Gastrocnemius medialis (tissue), 4 donors: ENCODE measurements at places on chromosomes 3 and 15. TPM values are rescaled to one million over a fixed set of nuclear protein-coding genes. Genes with fewer than 3 reads are reported as not detected.

The KY gene
- total RNA-seq, result 2.1 TPM

The FSIP1 gene
- total RNA-seq, result not detected

The TMEM108 gene
- total RNA-seq, result 1.5 TPM

The GATM gene
- 18.0 TPM for total RNA-seq

The MASP1 gene
- total RNA-seq, result 7.3 TPM

The ALDH1A2 gene
- 5.3 TPM for total RNA-seq

The CAMP gene
- not detected for total RNA-seq

The MOBP gene
- not detected for total RNA-seq

The STXBP5L gene
- total RNA-seq, result not detected

The AMOTL2 gene
- 17.9 TPM for total RNA-seq

The ZNF80 gene
- total RNA-seq, result not detected

The MYO5C gene
- total RNA-seq, result 1.2 TPM

The CPNE4 gene
- total RNA-seq, result not detected

The FAH gene
- 16.7 TPM for total RNA-seq

The ATP13A4 gene
- total RNA-seq, result 0.56 TPM

The PDCD10 gene
- 32.6 TPM for total RNA-seq

The IL17RB gene
- total RNA-seq, result 1.0 TPM

The ZNF385D gene
- 0.41 TPM for total RNA-seq

The NMNAT3 gene
- 9.5 TPM for total RNA-seq

The LMLN gene
- 2.7 TPM for total RNA-seq

The NBEAL2 gene
- 4.1 TPM for total RNA-seq

- no peak for DNase-seq
Measured at GRCh38 chr15:88077296-88078020, 179.1 kb downstream of the NTRK3 start.

GRCh38 chr15:96948981-96949380 is 618.5 kb downstream of the NR2F2 start:
- no peak for DNase-seq

- DNase-seq, result no peak
Measured at GRCh38 chr3:177904621-177905020, 631.6 kb upstream of the KCNMB2 start.

DNA sequence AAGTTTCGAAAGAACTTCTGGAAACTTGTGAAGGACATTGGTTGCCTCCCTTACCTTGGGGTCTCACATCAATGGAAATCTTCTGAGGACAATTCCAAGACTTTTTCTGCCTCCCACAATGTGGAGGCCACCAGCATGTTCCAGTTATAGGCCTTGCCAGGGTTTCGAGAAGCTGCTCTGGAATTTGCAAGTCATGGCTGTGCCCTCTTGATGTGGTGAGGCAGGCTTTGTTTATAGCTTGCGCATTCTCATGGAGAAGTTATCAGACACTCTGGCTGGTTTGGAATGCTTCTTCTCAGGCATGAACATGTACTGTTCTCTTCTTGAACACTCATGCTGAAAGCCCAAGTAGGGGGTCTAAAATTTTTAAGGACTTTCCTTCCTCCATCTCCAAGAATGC is 4.1 kb downstream of the CXCR6 start:
- DNase-seq, result no peak

DNA sequence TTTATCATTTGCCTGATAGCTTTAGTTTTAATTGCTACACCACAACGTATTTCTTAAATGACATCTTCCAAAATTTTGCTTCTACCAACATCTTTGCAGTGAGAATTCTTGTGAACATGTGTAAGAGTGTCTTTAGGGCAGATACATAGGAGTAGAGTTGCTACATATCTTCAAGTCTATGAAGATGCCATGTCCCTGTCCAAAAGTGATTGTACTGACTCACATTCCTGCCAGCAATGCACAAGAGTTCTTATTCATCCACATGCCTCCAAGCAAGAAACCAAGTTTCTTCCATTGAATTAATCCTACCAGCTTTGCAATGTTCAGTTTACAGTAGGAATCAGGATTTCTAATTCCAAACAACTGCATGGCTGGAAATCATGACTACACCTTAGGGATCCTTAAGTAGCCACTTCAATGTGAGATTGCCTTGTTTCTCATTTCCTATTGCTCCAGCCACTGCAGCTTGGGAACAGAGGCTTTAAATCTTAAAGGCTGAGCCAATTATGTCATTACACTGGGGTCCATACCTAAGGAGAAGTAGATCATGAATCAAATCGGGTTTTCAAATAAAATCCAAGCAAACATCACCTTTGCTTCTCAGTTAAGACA is 44.5 kb downstream of the BCL2L10 start:
- DNase-seq, result no peak

- DNase-seq, result no peak
Measured at GRCh38 chr3:53286727-53287126, 30.9 kb upstream of the TKT start.

GRCh38 chr3:114290911-114291901 is 2.6 kb upstream of the TIGIT start:
- DNase-seq, result peak; percentile 27

- no peak for DNase-seq
Measured at GRCh38 chr3:194505791-194506415, 19.1 kb upstream of the ATP13A3 start.

- no peak for DNase-seq
Measured at GRCh38 chr15:88378188-88378637, 89.0 kb downstream of the MRPL46 start.

- DNase-seq, result no peak
Measured at GRCh38 chr3:40129981-40130380, 179.5 kb upstream of the EIF1B start.

- DNase-seq, result no peak
Measured at GRCh38 chr3:29754346-29754745, 473.5 kb downstream of the RBMS3 start.

DNA sequence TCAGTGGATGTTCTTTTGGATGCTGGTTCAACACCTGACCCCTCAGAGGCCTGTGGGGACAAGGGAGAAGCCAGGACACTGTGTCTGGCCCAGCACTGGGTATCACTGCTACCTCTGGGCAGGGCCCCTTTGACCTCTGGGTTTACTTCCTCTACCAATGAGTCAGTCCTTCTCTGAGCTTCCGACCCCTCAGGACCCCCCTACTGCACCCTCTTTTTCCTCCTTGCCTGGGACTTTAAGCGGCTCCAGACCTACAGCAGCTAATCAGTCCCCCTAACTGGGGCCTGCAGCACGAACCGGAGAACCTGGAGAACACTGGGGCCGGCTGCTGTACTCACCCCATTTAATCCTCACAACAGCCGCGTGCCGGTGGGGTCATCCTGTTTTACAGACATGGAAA is 3.8 kb downstream of the CHST14 start:
- no peak for DNase-seq

GRCh38 chr3:30476368-30477084 is 129.9 kb upstream of the TGFBR2 start:
- no peak for DNase-seq

DNA sequence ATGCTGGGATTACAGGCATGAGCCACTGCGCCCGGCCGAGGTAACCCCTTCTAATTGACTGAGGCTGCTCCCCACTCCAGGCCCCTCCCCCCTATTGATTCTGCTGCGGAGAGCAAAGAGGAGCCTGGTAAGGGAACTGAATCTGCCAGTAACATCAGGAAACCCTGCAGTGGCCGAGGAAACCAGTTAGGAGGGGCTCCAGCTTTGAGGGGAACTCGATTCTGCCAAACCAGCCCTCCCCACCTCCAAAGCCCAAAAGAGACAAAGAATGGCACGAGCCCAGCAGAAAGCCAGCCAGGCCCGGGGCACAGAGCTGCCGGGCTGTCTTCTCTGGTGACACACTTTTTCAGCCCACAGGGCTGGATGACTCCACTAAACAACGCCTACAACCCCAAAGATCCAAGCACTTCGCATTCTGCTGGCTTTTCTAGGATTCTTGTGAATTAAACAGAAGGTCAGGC is 15.0 kb upstream of the ACAD9 start:
- no peak for DNase-seq

GRCh38 chr3:139937674-139938279 is 2.8 kb downstream of the CLSTN2 start:
- no peak for DNase-seq

DNA sequence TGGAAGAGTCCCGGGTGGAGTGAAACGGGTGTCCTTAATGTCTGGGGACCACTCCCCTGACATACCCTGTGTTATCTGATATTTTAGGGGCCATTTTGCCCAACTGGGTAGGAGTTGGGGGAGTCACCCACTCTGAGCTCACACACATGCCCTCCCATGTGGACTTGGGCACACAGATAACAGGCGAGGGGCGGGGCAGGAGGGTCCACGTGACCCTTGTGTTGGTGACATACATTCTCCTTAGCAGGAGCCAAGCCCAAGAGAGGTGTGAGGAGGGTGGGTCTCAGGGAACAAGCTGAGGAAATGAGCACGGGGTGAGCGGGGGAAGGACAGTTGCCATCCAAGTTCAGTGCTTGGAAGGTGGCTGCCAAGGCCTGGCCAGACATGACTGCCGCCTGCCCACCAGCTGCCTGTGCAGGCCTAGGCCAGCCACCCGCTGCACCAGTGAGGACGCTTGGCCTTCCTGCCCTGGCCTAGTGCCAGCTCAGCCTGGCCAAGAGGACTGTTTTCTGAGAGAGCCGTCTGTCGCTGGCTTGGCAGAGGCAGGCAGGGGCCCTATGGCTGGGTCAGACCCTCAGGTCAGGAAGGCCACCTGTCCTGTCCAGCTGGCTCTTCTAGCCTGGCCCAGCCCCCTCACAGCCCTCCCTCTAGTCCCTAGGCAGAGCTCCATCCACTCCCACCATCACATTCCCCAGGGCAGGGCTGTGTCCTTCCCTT is 31.3 kb upstream of the TMEM115 start:
- DNase-seq, result peak; percentile 31

- no peak for DNase-seq
Measured at GRCh38 chr3:141335531-141336061, 32.7 kb upstream of the ZBTB38 start.

GRCh38 chr3:45567730-45568172 is 26.8 kb upstream of the LIMD1 start:
- DNase-seq, result peak; percentile 12

- peak; percentile 46 for DNase-seq
Measured at GRCh38 chr3:23203708-23204330, 692 bp downstream of the UBE2E2 start.

- no peak for DNase-seq
Measured at GRCh38 chr3:192332386-192333291, 394.7 kb downstream of the FGF12 start.

- peak; percentile 1 for DNase-seq
Measured at GRCh38 chr15:31504462-31504839, 177.8 kb downstream of the KLF13 start.

DNA sequence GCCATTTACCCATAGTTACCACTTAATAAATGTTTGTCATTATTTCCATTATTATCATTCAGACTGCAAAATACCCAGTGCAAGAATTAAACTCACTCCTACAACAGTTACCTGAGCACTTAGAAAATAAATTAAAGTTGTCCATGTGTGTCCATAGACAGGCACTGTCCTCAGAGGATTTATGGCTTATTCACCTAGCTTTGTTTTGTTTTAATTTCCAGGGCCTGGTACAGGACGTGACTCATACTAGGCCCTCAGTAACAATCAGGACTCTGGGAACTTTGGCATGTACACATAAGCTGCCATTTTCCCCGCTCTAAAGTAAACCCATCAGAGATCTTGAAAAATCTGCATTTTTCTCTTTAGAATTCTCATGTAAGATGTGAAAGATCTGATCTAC is 458.5 kb upstream of the ARRDC4 start:
- no peak for DNase-seq

- DNase-seq, result no peak
Measured at GRCh38 chr3:55320928-55321327, 166.2 kb downstream of the WNT5A start.

- DNase-seq, result no peak
Measured at GRCh38 chr15:48282216-48282615, 49.0 kb upstream of the DUT start.

- no peak for DNase-seq
Measured at GRCh38 chr15:36632226-36632625, 52.8 kb downstream of the CDIN1 start.

- no peak for DNase-seq
Measured at GRCh38 chr3:126836220-126836860, 132.3 kb downstream of the CHCHD6 start.

DNA sequence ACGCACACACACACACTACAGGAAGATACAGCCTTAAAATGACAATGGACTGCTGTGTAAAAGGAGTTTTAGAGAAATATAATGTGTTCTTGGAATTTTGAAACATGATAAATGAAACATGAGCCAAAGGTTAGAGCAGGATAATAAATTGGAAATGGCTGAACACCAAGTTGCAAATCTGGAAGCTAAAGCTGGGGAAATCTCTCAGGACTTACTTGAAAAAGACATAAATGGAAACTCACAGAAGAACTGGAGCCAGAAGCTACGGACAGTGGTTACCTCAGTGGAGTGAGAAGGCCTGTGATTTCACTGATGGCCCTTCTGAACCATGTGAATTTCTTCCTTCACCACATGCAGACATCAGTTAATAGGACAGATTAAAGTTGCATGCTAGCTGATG is 37.3 kb upstream of the ATP10A start:
- DNase-seq, result no peak

GRCh38 chr15:89958107-89958805 is 42.9 kb upstream of the ZNF710 start:
- DNase-seq, result no peak
